ENCODE measurements at places on chromosomes 7 and 10. TPM values are rescaled to one million over a fixed set of nuclear protein-coding genes. Genes with fewer than 3 reads are reported as not detected.

- no peak for DNase-seq
Observed at GRCh38 chr10:86013568-86013967, 353.0 kb downstream of the GRID1 start.

GRCh38 chr10:112839928-112840654, 110.0 kb upstream of the TCF7L2 start:
- DNase-seq: no peak

DNA sequence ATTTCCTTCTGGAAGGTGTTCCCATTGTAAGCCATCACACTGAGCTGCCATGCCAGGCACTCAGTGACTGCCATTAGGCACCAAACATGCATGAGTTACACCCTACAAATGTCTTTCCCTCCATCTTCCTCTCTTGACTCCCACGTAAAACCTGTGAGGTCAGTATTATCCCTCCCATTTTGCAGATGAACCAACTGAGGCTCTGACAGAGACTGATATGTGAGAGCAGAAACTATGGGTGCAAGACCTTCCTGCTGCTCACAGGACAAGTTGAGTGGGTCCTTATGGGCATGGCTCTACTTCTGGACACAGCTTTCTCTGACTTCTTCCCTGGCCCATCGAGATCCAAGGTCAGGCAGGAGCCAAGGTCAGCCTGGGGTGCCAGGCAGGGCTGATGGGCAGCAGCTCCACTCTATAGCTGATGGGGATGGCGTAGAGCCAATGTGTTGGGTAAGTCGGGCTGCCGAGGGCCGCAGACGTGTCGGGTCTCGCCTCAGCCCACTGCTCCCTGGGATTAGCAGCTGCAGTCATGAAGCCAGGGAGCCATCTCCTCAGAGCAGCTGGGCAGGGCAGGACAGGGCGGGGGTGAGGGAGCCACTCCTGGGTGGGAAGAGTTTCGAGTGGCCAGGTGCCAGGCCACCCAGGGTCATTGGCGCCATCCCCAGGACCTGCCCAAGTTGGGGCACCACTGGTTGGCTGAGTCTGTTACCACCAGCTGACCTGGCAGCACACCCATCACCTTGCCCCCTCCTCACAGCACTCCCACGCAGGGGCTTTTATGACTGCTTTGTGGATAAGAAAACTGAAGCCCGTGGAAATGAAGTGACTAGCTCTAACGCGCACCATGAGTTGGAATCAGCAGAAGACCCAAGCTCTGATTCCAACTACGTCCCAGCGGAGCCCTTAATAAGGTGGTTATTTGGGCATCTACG, 117.8 kb upstream of the ZMIZ1 start:
- no peak for DNase-seq

GRCh38 chr7:102061354-102061945, 225.2 kb upstream of the SH2B2 start:
- no peak for DNase-seq

DNA sequence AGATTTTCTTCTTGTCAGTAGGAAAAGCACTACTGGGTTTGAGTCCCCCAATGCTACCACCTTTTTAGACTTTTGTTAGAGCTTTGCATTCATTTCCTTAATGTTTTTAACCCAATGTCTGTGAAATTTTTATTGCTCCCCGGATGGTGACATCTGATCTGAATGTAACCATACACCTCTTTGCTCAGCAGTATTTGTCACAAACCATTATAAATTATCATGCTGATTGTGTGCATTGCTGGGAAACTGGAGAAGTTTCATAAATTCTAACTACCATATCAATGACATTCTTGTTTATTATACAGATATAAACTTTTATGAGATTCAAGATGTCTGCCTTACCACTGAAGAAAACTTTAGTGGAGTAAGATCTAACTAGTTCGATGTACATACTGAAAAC, 8.5 kb downstream of the NRP1 start:
- DNase-seq: no peak

DNA sequence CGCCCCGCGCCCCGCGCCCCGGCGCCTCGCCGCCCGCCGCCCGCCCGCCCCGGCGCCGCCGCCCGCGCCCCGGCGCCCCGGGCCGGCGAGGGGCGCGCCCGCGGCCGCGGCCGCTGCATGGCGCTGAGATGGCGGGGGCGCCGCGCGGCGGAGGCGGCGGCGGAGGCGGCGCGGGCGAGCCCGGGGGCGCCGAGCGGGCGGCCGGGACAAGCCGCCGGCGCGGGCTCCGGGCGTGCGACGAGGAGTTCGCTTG, 174 bp downstream of the ADCY1 start:
- DNase-seq: no peak

GRCh38 chr10:53022611-53023088, 250.1 kb upstream of the MBL2 start:
- no peak for DNase-seq

DNA sequence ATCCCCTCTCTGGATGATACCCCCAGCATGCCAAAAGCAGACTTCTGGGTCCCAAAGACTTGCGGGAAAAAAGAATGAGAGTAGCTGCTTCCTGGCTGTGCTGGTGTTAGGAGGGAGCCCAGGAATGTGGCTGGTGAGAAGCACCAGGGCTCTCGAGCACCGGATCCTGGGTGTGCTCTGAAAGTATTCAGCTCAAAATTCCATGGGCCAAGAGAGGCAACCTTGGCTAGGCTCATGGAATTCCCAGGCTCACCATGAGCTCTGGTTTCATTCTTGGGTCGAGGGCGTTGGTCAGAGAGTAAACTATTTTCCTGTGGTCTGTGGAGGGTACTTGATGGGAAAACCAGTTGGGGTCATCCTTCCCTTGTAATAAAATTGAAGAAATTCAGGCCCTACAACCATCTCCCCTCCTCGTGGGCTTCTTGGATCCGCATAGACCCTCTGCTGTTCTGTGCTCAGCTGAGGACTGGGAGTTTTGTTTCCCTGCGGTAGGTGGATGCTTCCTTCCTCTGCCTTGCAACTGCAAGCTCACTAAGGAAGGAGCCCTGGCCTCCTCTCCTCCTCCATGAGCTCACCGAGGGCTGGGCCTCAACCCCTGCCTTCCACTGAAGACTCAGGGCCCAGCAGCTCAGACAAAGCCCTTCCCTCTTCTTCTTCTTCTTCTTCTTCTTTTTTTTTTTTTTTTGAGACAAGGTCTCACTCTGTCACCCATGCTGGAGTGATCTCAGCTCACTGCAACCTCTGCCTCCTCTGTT, 34.5 kb upstream of the AQP1 start:
- no peak for DNase-seq

- DNase-seq: peak; percentile 44
Observed at GRCh38 chr10:124354411-124355382, 64.0 kb downstream of the OAT start.

GRCh38 chr7:32335107-32335506, 155.1 kb downstream of the LSM5 start:
- DNase-seq: peak; percentile 66

- DNase-seq: peak; percentile 91
Observed at GRCh38 chr10:12067336-12067735, 1.4 kb upstream of the DHTKD1 start.

Gene HOXA9
- total RNA-seq: 74.8 TPM

Gene TMEM139
- 3.0 TPM for total RNA-seq

All from A172 (cell line).